ENCODE measurements at places on chromosomes 5 and 9. TPM values are rescaled to one million over a fixed set of nuclear protein-coding genes. Genes with fewer than 3 reads are reported as not detected.

Gene SLC6A3
- not detected for total RNA-seq

- no peak for DNase-seq
Observed at GRCh38 chr5:56024810-56025150, 30.0 kb upstream of the IL6ST start.

GRCh38 chr9:79104216-79104615 is 467.5 kb upstream of the TLE4 start:
- DNase-seq = no peak

GRCh38 chr5:38639377-38640358 is 83.2 kb upstream of the LIFR start:
- DNase-seq = no peak

DNA sequence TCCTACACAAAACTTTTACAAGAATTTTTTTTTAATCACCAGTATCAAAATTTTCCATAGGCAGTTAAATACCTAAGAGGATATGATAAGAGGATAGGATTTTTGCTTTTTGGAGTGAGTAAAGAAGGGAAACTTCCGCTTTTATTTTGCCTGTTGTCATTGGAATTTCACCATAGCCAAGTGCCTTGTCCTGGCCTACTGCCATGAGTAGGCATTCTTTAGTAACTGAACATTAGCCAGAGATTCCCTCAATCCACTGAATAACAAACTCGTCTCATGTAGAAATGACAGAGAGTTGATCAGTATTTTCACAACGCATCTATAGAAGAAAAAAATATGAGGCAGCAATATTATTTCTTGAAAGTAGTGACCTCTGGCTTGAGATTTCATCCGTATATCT is 289.6 kb upstream of the ADAMTSL1 start:
- no peak for DNase-seq
